ENCODE measurements at places on chromosomes 13 and 19. TPM values are rescaled to one million over a fixed set of nuclear protein-coding genes. Genes with fewer than 3 reads are reported as not detected.

- no peak for DNase-seq
These were observed 18.7 kb downstream of the TFDP1 start for GRCh38 chr13:113603116-113603710.

- DNase-seq = no peak
These were observed 9.1 kb downstream of the SLC44A2 start for GRCh38 chr19:10634430-10634829.

DNA sequence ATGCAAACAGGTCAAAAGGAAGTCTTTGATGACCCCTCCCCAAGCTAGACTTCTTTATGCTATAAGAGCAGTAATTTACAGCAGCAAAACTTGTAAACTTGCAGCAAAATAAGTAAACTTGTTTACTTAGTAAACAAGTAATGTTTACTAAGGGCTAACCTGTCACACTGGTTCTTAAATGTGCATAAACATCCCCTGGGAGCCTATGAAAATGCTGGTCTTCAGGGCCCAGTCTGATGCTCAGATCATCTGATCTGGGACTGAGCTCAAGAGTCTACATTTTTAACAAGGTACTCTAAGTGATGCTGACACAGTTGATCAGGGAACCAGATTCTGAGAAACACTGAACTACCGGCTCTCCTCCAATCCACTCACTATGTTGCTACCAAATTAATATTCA lies 53.4 kb downstream of the MTMR6 start:
- DNase-seq = no peak

GRCh38 chr13:25800523-25800922 lies 251.3 kb downstream of the SHISA2 start:
- no peak for DNase-seq

- no peak for DNase-seq
These were observed 76.2 kb upstream of the TNFSF11 start for GRCh38 chr13:42497798-42498197.

GRCh38 chr13:103272770-103273169 lies 206.6 kb upstream of the SLC10A2 start:
- DNase-seq = no peak

DNA sequence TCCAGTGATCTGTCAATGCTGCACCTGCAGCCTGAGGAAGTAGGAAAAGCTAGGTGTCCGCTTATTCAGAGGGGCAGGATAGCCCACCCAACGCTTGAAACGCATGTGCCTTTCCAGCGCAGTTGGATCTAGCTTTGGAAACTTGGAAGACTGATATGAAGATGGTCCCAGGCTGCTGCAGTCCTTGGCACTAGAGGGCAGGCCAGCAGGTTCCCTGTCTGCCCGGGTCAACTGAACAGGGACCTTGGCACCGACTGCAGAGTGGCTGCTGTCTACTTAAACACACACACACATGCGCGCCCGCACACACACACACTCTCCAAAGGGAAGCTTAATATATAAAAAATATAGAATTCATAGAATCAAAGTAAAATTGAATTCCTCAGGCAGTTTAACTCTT lies 100.0 kb downstream of the TSHZ3 start:
- no peak for DNase-seq

- DNase-seq = no peak
These were observed 5.8 kb downstream of the ZNF780A start for GRCh38 chr19:40084948-40085347.

GRCh38 chr13:112684071-112684845 lies 5.6 kb upstream of the ATP11A start:
- DNase-seq = no peak

ZNF805 gene
- 3.3 TPM for polyA plus RNA-seq

- no peak for DNase-seq
These were observed 54.9 kb downstream of the TUBGCP3 start for GRCh38 chr13:112532837-112533745.

DNA sequence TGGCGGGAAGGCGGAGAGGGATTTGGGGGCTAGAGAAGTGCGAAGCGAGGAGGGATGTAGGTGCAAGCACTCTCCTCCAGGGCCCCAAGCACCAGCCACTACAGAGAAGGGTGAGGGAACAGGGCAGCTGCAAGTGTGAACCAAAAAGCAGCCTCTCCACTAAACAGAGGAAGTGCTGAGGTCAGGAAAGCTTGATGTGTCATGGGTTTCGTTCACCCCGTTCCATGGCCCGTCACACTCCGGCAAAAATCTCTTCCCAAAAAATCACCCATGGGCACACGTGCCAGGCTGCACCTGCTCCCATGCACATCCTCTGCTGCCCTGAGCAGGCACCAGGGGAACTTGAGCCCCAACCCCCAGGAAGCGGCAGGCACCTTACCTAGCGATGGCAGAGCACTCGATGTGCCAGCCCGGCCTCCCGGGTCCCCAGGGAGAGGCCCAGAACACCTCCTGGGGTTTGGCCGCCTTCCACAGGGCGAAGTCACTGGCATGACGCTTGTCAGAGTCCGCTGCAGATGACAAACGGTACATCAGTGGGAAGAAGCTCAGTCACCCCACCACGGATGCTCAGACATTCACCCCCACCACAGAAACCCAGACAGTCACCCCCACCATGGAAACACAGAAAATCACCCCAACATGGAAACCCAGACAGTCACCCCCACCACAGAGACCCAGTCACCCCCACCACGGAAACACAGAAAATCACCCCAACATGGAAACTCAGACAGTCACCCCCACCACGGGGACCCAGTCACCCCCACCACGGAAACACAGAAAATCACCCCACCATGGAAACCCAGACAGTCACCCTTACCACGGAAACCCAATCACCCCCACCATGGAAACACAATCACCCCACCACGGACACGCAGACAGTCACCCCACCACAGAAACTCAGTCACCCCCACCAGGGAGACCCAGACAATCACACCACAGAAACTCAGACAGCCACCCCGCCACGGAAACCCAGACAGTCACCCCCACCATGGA lies 29.0 kb downstream of the CARS2 start:
- peak; percentile 82 for DNase-seq

DNA sequence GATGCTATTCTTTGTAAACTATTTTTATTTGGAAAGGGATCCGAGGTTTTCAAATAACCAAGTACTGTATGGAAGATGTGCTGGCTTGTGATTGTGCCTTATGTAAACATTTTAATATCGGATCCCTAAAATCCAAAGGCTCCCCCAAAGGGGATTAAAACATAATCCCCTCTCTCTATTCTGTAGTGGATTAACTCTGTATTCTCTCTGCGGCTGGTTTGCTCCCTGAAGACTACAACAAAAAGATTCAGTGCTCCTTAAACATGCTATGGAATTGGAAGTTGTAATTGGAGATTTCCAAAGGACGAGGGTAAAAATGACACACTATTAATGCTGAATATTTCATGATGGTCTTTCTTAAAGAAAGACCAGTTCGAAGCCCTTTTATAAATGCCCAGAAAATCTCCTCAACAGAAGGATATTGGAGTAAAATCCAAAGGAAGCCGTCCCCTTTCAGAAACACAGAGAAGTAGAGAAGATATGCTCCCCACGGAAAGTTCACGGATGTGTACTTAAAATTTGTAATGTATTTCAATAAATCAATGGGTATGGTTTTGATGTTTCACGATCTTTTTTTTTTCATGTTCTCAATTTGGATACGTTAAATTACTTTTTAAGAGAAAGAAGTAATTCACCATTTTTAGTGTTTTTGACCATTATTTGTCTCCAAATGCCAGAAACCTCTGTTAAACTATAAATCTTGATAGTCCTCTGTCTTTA lies 6.5 kb downstream of the MAB21L1 start:
- no peak for DNase-seq

IL17D gene
- polyA plus RNA-seq = not detected

DNA sequence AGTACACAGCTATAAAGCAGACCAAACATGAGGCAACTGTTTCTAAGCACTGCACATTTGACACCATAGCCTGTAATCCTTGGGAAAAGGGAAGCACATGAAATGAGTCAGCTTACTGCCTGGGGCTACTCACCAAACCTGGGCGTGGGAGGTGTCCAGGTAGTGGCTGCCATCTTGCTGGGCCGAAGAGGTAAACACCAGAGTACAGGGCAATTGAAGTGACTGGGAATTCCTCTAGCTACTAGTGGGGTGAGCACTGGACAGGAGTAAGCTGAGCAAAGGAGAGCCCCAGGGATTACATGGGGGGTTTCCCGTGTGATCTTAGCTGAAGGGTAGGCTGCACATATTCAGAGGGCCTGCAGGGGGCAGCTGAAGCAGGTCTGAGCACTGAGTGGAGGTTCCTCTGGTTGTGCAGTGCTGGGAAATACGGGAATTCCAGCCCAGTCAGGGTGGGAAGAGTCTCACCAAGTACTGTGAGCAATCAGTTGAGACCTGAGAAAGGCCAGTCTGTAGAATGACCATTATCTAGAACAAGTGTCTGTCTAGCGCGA lies 140.5 kb downstream of the SLC7A1 start:
- DNase-seq = no peak

UGGT2 gene
- 6.3 TPM for polyA plus RNA-seq

DNA sequence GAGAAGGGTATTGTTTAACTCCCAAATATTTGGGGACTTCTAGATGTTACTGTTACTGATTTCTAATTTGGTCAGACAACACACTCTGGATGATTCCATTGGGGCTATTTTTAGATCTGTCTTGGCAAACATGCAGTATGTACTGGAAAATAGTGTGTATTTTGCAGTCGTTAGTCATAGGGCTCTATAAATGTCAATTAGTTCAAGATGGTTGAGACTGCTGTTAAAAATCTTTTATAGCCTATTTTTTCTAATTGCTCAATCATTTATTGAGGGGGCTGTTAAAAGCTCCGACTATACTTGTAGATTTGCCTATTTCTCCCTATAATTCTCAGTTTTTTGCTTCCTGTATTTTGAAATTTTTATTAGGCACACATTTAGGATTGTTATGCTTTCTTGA lies 31.4 kb downstream of the PPP5C start:
- DNase-seq = no peak

GRCh38 chr19:22617614-22618320 lies 16.4 kb upstream of the ZNF492 start:
- no peak for DNase-seq

GRCh38 chr13:98171900-98172589 lies 5.0 kb downstream of the RNF113B start:
- no peak for DNase-seq

GRCh38 chr19:6392221-6393073 lies 517 bp downstream of the GTF2F1 start:
- DNase-seq = no peak

FAM216B gene
- not detected for polyA plus RNA-seq

- DNase-seq = no peak
These were observed 45.1 kb upstream of the SLC46A3 start for GRCh38 chr13:28763887-28764286.

F7 gene
- not detected for polyA plus RNA-seq

DNA sequence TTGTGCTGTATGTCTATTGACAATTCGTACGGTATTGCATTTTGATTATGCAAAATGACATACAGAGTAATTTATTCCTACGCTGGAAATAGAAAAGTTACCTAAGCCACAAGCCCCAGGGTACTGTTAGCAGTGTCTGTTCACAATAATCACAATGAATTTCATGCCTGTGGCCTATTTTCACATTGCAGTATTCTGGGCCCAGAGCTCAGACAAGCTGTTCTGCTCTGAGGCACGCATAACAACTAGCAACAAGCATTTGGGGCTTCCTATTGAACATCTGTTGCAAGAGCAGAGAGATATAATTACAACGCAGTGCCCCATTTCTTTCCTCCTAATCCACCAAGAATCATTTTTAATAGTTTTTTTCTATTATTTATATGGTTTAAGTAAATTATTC lies 158.9 kb upstream of the SGCG start:
- DNase-seq = no peak

- DNase-seq = no peak
These were observed 38.9 kb downstream of the STOML3 start for GRCh38 chr13:38951525-38952313.

COMP gene
- polyA plus RNA-seq = not detected

C1QTNF9 gene
- polyA plus RNA-seq = not detected

GRCh38 chr13:45909673-45910072 lies 58.1 kb upstream of the SIAH3 start:
- no peak for DNase-seq

- DNase-seq = no peak
These were observed 53.0 kb upstream of the ATP12A start for GRCh38 chr13:24627090-24627714.

ZNF439 gene
- 0.82 TPM for polyA plus RNA-seq

DNA sequence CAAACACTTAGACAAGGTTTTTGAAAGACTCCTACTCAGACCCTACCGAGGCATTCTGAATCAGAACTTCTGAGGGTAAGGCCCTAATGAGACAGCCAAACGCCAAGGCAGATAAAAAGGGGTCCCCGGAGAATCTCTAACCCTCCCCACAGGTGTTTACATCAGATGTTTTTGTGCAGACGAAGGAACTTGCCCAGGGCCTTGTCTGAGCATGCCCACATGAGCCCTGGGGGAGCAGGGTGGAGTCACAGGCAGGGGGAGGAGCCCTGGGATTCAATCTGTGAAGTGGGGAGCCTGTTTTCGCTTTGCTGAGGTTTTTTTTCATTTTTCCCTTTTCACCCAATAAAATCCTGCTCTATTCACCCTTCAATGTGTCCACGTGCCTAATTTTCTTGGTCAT lies 61.6 kb upstream of the MED4 start:
- peak; percentile 27 for DNase-seq

- DNase-seq = no peak
These were observed 29.2 kb downstream of the TMTC4 start for GRCh38 chr13:100645382-100645781.

CBLC gene
- not detected for polyA plus RNA-seq

- no peak for DNase-seq
These were observed 47.9 kb downstream of the KDM4B start for GRCh38 chr19:5016781-5017180.

LGALS7 gene
- polyA plus RNA-seq = not detected

CLDND2 gene
- not detected for polyA plus RNA-seq

DNA sequence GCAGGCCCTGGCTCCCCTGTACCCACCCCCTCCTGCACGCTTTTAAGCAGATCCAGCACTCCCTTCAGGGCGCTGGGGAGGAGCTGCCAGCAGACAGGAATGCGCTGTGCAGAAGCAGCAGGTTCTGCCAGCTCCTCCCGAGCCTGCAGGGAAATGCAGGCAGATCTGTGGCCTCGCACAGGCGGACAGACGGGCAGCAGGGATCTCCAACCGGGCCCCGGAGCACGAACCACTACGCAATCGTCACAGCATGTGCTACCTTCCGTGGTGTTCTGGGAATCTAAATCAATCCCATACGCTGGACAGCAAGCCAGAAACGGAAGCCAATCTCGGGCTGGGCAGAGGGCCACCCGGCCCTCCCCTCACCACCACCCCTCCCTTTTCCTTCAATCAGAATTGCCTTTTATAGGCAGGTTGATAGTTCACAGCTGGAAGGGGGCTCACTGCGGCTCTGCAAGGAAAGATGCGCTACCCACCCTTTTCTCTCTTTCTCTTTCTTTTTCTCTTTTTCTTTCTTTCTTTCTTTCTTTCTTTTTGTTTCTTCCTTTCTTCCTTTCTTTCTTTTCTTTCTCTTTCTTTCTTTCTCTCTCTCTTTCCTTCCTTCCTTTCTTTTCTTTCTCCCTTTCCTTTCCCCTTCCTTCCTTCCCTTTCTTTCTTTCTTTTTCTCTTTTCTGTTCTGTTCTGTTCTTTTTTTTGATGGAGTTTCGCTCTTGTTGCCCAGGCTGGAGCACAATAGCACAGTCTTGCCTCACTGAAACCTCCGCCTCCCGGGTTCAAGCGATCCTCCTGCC lies 99.9 kb downstream of the GNG7 start:
- no peak for DNase-seq

SPTBN4 gene
- not detected for polyA plus RNA-seq
